ENCODE measurements at places on chromosomes 1 and 21.

- DNase-seq: no peak
These were observed 480.6 kb downstream of the CAMTA1 start for GRCh38 chr1:7265771-7266371.

DNA sequence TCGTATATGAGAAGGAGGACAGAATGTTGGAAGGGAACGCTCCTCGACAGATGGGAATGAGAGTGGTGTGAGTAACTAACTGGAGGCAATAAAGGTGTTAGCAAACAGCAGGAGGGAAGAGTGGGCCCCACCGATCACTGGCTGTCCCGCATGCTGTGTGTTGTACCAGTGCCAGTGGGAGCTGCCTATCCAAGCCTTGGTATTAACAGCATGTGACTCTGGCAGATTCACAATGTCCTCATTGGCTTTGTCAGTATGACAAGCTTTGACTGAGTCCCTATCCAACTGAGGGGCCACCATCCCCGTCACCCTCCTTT lies 188.3 kb downstream of the NRIP1 start:
- DNase-seq: no peak

DNA sequence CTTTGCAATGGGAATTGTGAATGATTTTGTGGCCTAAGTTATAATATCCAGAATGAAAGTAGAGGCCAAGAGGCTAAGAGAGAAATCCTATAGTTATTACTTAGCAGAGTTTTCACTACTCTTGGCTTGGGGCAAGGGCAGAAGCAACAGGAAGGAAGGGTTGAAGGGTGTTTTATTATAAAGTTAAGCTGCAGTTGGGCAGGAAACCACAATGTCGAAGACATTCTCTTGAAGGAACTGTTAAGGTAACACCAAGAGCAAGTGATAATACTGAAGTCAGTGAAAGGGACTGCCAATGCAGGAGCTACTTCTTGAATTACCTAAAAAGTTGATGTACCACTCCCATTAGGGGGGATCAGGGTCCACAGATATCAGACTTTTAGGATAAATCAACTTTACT lies 8.3 kb downstream of the XCL2 start:
- DNase-seq: no peak

GRCh38 chr1:225412803-225413351 lies 15.0 kb downstream of the LBR start:
- DNase-seq: no peak

DNA sequence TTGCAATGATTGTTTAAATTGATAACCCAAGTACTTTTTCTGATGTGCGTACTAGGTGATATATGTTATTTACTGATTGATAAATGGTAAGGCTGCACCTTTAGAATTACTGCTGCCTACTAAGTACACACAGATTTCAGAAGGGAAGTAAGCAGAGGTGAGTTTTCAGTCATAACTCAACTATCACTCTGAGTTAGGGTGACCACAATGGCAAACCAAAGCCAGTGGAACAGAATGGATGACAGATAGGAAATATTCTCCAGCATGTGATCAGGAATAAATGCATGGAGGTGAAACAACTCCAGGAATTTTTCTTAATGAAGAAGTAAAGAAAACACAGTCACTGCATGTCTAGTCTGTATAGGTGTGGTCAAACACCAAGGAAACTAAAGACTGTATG lies 7.5 kb upstream of the KCNJ15 start:
- DNase-seq: no peak

GRCh38 chr1:231485029-231485784 lies 43.3 kb upstream of the TSNAX start:
- no peak for DNase-seq

GRCh38 chr1:232327899-232328298 lies 302.0 kb downstream of the SIPA1L2 start:
- no peak for DNase-seq

GRCh38 chr1:48691429-48692001 lies 85.2 kb downstream of the BEND5 start:
- no peak for DNase-seq
